HCEC 1CT (cell line): ENCODE measurements at places on chromosomes 16 and 17.

GRCh38 chr17:67211742-67212141, 33.3 kb downstream of the HELZ start:
- peak; percentile 65 for DNase-seq

GRCh38 chr17:30133197-30133596, 16.6 kb downstream of the NSRP1 start:
- no peak for DNase-seq

DNA sequence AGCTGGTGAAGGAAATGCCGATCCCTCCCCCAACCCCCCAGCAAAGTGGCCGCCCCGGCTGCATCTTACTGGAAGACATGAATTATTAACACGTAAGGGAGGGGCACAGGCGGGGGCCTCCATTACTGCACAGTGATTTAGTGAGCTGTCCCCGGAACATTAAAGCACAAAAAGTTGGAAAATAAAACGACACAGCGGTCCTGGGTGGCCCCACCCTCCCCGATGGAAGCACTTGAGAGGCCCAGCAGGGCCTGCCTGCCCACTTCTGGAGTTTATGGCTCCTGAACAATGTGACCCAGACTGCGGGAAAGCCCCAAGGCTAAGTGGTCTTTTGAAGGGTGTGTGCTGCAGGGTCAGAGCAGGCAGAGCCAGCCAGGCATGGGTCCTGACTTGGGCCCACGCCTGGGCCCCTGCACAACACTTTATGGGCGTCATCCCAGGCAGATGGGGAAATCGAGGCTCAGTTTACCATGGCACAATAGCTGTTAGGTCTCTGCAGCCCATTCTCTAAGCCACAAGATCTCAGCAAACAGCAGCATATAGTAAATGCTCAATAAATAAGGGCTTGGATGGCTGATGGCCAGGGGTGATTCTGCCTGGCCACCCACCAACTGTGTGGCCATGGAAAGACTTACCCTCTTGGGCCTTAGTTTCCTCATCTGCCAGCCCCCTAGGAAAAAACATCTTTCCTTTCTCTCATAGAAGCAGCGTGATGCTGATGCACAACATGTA, 22.8 kb downstream of the CCDC102A start:
- no peak for DNase-seq

- peak; percentile 41 for DNase-seq
Observed at GRCh38 chr16:69417520-69418199, 6.8 kb upstream of the CYB5B start.

- no peak for DNase-seq
Observed at GRCh38 chr16:86395477-86395876, 114.8 kb upstream of the FOXF1 start.

GRCh38 chr17:80970762-80971703, 20.6 kb upstream of the CHMP6 start:
- DNase-seq: no peak

- DNase-seq: peak; percentile 56
Observed at GRCh38 chr17:6435968-6436367, 1.0 kb upstream of the AIPL1 start.

- no peak for DNase-seq
Observed at GRCh38 chr16:24507959-24508480, 31.3 kb upstream of the RBBP6 start.

DNA sequence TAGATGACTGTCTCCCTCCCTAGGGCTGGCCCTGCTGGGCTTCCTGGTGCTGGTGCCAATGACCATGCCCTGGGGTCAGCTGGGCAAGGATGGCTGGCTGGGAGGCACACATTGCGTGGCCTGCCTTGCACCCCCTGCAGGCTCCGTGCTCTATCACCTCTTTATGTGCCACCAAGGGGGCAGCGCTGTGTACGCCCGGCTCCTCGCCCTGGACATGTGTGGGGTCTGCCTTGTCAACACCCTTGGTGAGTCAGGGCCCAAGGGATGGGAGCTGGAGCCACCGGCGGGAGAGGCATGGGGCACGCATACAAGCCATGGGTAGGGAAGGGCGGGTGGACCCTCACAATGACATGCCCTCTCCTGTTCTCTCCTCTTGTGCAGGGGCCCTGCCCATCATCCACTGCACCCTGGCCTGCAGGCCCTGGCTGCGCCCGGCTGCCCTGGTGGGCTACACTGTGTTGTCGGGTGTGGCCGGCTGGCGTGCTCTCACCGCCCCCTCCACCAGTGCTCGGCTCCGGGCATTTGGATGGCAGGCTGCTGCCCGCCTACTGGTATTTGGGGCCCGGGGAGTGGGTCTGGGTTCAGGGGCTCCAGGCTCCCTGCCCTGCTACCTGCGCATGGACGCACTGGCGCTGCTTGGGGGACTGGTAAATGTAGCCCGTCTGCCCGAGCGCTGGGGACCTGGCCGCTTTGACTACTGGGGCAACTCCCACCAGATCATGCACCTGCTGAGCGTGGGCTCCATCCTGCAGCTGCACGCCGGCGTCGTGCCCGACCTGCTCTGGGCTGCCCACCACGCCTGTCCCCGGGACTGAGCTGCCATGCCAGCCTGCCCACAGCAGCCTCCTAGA, 2.2 kb downstream of the PAQR4 start:
- no peak for DNase-seq

GRCh38 chr17:29980261-29980660, 38.8 kb downstream of the EFCAB5 start:
- no peak for DNase-seq

GRCh38 chr17:81291662-81292061, 3.4 kb downstream of the SLC38A10 start:
- DNase-seq: peak; percentile 23

DNA sequence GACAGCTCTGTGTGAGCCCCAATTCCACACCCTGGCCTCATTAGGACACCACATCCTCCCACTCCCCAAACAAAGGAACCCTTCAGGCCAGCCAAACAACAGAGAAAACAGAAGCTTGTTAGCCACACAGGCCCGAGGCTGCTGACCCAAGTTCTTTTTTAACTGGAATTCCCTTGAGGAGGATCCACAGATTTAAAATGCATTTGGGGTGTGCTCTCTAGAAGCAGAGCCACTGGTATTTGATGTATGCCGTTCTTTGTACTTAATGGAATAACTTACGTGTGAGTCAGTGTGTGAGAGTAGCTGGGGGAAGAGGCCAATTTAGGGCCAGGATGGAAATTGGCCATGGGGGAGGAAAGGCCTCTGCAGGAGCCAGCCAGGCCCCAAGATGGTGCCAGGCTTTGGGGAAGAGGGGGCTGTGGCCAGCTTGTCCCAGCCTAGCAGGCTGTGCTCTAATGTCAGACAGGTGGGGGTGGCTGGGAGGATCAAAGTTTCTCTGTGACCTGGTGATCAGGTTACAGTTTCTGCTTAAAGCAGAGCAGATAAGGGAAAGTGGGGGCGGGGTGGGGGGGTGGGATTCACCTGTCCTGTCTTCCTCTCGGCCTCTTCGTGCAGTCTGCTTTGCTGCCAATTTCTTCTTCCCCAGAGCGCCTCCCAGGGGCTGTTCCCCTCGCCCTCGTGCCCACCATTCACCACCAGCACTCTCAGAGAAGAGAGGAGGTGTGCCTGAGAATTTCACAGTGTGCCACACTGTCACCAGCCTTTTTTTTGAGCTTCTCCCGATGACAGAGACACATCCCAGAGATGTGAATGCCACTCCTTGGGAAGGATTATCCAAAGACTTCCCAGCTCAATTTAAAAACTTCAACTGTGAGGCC, 50.8 kb downstream of the TOM1L2 start:
- peak; percentile 97 for DNase-seq

- DNase-seq: no peak
Observed at GRCh38 chr16:88373927-88374492, 8.7 kb upstream of the ZNF469 start.

- no peak for DNase-seq
Observed at GRCh38 chr16:52280086-52280485, 266.9 kb downstream of the TOX3 start.

DNA sequence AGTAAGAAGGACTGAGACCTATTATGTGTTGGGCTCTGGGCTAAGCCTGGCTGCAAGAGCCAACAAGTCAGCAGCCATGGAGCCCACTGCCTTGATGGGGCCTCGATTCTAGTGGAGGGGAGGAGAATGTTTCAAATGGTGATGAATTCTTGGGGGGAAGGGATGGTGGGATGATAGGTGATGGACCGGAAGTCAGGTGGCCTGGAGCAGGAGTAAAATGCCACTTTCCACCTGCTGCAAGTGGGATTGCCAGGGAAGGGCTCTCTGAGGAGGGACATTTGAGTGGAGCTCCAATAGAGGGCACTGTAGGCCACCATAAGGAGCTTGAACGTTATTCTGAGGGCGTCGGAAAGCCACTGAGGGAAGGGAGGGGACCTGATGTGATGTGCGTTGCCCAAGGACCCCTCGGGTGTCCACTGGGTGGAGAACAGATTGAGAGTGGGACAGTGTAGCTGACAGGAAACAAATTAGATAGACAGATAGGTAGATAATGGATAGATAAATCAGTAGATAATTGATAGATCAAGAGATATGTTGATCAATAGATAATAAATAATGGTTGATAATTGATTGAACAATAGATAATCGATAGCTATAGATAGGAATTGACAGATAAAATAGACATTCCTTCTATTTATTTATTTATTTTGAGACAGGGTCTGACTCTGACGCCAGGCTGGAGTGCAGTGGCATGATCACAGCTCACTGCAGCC, 18.2 kb upstream of the NXPH3 start:
- peak; percentile 49 for DNase-seq

DNA sequence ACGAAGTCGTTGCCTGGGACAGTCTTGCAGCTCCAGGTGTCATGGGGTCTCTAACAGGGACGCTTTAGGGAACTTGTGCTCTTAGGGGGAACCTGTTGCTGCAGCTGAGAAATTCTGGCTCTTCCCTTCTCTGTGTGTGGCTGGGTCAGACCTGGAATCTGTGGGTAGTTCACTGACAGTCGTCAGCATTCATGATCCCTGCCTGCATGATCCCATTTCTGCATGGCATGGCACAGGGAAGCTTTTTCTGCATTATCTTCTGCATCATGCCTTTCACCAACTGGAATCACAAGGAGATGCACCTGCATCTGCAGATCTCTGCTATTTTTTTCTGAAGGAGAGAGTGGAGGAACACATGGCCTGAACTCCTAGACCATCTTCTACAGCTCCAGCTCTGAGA, 85.6 kb downstream of the SOX9 start:
- DNase-seq: no peak

GRCh38 chr16:31242206-31242605, 17.6 kb upstream of the ITGAM start:
- no peak for DNase-seq

GRCh38 chr17:78736526-78737079, 45.5 kb downstream of the CYTH1 start:
- no peak for DNase-seq
